ENCODE measurements at places on chromosomes 12 and 14. TPM values are rescaled to one million over a fixed set of nuclear protein-coding genes. Genes with fewer than 3 reads are reported as not detected.
A peak's percentile ranks its signal among the peaks of the same experiment; 100 is the strongest.

The PRPH gene
- 3.1 TPM for total RNA-seq

The KLC1 gene
- 338 TPM for total RNA-seq

- DNase-seq, result peak; percentile 82
Observed at GRCh38 chr12:55707841-55708694, at the start of gene ITGA7. ITGA7 (minus strand) TSS chr12:55707904; CDS start chr12:55707682, 222 bp downstream.

GRCh38 chr12:77167801-77168200 lies 102.4 kb upstream of the E2F7 start:
- DNase-seq, result no peak

DNA sequence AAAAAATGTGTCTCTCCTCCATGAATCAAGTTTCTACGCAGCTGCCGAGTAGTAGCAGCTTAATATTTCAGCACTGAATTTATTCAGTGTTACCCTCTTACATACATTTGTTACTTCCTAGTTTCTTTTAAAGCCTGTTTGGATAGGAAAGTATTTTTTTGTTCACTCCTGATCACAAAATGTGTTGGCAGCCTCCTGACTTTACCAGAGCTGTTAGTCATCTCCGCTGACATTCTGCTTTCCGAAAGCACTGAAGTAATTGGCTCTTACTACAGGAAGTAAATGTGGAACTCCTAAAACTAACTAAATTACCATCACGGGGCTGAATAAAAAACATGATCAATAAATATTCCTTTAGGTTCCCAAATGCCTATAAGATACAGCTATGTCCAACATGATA lies 225.5 kb downstream of the EPS8 start:
- no peak for DNase-seq

DNA sequence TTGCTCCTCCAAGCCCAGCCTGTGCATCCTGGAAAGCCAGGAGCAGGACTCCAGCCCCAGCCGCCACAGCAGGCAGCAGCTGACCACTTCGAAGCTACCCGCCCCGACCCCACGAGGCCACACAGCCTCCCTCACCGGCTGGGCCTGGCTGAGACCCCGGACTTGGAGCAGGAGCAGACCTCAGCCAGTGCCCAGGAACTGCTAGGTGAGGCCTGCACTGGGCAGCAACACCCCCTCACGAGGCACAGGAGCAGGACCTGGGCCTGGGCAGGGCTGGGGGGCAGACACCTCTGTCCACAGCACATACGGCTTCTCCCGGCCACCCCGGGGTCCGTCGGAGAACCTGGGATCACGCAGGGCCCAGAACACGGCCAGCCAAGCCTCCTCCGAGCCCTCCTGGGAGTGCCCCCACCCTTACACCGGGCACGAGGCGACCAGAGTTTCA lies 137.4 kb upstream of the C14orf180 start:
- DNase-seq, result no peak

- DNase-seq, result no peak
Observed at GRCh38 chr12:5032821-5033220, 10.9 kb upstream of the KCNA5 start.

Measured in cerebellum (tissue), 4 donors.